ENCODE measurements at places on chromosomes 5 and 9.

GRCh38 chr5:160357394-160357793 lies 13.0 kb downstream of the C1QTNF2 start:
- no peak for DNase-seq

GRCh38 chr9:7542693-7543092 lies 256.9 kb downstream of the DMAC1 start:
- no peak for DNase-seq

- DNase-seq: no peak
These were observed 667.8 kb upstream of the RGMB start for GRCh38 chr5:98105681-98106080.

- DNase-seq: no peak
These were observed 35.6 kb downstream of the MEF2C start for GRCh38 chr5:88847420-88847819.

- DNase-seq: no peak
These were observed 436 bp upstream of the EMB start for GRCh38 chr5:50441493-50441955.

GRCh38 chr9:93260263-93261066 lies 76.5 kb downstream of the WNK2 start:
- DNase-seq: no peak

DNA sequence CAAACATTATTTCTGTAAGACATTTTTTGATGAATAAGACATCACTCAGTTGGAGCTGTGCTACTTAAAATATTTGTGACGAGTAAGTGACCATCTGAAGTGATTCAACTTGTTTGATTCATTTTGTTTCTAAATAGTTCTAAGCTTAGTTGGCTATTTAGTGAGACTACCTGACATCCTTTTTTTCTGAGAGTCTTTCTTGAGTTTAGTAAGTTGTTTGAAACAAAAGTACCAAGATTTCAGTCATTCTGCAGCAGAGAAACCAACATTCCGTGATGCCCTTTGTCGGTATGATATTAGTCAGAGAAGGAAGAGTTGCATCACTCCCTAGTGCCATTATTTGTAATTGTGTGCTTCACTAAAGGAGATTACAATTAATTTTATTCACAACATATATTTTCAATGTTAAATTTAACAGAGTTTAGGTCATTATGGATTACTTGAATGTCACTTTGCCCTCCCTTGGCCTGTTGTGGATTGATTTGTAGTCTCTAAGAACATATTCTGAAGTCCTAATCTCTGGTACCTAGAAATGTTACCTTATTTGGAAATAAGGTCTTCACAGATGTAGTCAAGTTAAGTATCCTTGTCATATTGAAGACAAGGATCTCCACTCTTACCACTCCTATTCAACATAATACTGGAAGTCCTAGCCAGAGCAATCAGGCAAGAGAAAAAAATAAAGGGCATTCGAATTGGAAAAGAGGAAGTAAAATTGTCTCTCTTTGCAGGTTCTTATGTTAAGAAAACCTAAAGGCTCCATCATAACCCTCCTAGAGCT lies 212.2 kb downstream of the PCSK1 start:
- peak; percentile 66 for DNase-seq

- no peak for DNase-seq
These were observed 9.5 kb downstream of the FBXO10 start for GRCh38 chr9:37566716-37567115.

DNA sequence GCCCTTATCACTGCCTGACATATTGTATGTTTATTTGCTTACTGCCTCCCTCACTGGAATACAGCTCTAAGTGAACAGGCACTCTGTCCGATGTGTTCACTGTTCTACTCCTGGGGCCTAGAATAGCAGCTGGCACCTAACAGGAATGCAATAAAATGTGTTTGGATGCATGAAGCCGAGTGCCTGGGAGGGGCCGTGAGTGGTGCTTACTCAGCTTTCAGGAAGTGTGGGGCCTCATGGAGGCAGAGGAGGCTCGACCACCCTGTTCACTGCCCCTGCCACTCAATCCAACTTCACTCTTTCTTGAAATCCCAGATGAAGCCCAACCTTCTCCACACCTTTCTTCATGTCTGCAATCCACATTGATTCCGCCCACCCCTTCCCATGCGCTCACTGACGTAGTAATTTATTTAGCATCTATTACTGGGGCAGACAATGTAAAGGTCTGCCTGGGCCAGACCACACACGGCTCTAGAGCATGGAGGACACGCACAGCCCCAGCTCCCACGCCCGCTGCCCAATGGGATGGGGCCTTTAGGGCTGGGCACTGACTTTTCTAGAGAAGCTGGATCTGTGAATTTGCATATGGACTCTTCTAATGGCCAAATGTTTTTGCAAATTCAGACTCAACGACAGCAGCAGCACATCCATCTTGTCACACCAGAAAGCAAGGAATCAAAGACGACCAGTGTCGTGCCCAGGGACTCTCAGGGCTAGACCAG lies 21.3 kb downstream of the TBC1D9B start:
- DNase-seq: no peak

GRCh38 chr9:93094658-93095204 lies 1.3 kb upstream of the CARD19 start:
- DNase-seq: no peak

GRCh38 chr9:116632990-116633838 lies 53.9 kb upstream of the TRIM32 start:
- DNase-seq: peak; percentile 70

DNA sequence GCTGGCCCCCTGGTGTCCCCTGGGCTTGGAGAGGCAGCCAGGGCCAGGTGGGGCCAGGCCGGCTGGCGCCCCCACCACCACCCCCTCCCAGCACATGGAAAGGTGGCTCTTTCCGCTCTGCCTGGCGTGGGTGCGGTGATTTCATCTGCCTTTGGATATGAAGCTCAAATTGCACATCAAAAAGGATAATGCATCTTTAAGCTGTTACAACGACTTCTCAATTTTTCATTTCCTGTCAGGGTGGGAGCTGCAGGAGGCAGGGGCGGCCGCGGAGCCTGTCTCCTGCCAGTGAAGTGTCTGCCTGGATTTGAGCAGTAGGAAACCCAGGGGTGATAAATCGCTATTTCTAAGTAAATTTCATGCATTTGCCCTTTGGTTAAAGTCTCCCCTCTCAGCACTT lies 169.2 kb upstream of the MVB12B start:
- DNase-seq: no peak

DNA sequence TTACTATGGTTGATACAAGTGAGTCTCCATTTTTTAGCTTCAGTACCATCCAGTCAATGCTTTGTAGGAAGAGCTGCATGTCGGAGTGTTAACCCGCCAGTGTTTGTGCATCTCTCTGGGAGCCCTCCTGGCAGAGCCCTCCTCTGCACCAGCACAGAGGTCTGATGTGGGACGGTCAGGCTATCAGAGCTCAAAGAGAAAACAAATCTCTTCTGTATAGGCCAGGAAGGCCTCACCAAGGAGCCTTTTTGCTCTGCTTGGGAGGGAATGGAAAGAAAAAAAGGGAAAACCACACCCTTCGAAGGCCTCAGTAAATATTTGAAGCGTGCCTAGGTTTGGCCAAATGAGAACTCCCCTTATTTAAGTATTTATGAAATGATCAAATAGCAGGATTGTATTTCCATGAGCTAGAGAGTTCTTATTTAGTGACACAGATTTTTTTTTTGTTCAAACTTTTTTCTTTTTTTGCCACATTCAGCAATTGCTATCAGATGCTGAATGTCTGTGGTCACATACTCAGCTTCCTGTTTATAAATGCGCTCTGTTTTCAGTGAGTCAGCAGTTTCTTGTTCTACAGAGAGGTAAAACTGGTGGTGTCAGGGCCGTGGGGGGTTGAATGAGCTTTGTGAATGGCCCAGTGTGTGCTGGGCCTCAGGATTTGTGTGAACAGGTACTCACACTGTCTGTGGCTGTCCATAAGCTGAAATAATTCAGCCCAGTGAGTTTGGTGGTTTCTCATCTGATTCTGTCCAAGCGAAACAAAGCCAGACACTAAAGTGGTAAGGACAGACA lies 226.6 kb downstream of the SNX18 start:
- DNase-seq: peak; percentile 94

DNA sequence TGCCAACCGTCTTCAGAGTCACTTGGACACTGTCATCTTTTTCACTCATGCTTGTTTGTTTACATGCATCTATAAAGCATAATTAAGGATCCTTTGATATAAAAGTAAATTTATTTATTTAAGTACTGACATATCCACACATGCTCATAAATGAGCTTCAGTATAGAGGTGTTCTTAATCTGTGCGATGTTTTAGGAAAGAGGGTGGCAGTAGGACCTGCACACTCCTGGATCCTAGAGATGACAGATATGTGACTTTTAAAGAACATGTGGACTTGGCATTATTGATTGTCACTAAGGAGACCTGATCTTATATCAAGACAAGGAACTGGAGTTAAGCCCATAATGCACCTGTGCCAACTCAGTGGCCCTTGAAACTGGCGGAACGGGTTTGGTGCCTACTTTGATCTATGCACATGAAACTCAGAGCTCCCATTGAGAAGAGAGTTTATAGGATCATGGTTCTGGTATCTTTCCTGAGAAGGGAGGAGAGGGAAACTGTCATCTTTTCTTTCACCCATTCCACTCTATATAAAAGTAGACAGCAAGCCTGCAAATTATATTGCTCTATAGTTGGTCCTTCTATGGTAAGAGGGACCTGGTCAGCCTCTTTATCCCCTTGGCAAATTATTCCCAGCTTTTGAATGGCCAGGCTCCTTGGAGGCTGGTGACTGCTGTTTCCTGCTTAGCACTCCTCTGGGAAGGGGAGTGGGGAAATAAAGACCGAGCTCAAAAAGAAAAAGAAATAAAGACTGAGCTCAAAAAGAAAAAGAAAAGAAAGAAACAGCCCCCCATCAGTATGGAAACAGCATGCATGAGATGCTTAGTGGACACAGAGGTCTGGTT lies 57.8 kb upstream of the LIFR start:
- no peak for DNase-seq

- DNase-seq: no peak
These were observed 11.5 kb upstream of the SEPTIN8 start for GRCh38 chr5:132788508-132788907.

DNA sequence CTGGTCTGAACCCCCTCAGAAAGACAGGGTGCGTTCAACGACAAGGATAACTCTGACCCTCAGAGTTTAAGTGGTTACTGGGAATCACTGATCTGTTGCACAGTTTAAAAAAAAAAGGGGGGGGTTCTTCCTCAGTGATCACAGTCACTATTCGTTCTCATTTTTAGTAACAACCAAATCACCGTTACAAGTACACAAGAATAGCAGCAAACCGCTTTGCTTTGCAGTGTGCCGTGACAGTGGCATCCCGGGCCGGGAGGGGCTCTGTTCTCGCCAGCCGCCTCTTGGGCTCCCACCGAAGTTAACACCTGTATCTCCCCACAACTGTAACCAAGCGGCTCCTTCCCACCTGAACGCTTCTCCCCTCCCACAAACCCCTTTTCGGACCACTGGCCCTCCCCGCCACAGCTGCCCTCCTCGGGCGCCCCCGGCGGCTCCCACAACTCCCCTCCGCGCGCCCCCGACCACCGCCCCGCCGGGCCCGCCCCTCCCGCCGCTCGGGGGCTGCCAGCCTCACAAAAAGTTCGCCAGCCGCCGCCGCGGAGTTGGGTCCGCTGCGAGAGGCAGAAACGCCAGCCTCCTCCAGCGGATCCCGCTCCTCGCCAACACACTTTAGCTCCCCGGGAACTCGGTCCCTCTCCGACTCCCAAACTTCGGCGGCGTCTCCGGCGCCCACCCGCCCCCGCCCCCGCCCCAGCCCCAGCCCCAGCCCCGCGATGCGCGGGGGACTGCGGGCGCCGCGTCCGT lies 1.2 kb downstream of the SSBP2 start:
- DNase-seq: peak; percentile 23

GRCh38 chr9:79280691-79281090 lies 291.1 kb upstream of the TLE4 start:
- no peak for DNase-seq

DNA sequence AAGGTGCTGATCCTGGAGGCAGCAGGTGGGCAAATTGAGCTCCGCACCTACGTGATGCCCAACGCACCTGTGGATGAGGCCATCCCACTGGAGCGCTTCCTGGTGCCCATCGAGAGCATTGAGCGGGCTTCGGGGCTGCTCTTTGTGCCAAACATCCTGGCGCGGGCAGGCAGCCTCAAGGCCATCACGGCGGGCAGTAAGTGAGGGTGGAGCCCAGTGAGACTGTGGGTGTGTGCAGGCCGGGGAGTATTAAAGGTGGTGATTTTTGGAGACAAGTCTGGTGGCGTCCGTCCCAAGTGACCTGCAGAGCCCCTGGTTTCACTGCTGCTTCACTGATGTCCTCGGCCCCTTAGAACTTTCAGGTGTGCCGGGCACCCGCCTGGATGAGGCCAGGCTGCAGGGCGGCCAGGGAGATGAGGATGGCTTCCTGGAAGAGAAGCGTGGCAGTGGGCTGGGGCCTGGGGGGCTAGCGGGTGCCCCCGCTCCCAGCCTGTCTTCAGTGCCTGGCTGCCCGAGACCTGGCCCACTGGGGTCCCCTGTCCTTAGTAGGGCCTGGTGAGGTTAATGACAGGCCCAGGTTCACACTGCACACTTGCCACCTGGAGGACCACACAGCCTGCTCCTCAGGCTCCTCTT lies 4.2 kb downstream of the ENDOG start:
- DNase-seq: no peak

- peak; percentile 92 for DNase-seq
These were observed 29.5 kb upstream of the ALDH1B1 start for GRCh38 chr9:38362852-38363588.

DNA sequence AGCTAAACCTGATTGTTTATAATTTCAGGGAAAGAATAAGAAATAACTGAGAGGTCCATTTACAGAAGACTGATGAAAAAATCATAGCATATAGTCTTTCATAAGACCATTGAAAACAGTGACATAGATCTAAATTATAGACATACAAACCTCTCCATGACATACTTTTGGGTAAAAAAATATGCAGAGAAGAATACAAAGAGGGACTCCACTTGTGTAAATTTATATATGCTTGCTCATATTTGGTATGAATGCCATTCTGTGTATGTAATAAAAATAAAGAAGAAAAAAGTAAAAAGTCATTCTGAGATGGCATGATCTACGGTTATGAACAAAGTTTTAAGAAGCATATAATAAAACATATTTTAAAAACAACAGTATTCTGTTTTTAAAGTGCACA lies 310.7 kb downstream of the ASTN2 start:
- DNase-seq: no peak
